Tibial nerve (tissue), 4 donors: ENCODE measurements at places on chromosomes 12 and 14. TPM values are rescaled to one million over a fixed set of nuclear protein-coding genes. Genes with fewer than 3 reads are reported as not detected.
A peak's percentile ranks its signal among the peaks of the same experiment; 100 is the strongest.

A2M gene
- 183 TPM for total RNA-seq

DNA sequence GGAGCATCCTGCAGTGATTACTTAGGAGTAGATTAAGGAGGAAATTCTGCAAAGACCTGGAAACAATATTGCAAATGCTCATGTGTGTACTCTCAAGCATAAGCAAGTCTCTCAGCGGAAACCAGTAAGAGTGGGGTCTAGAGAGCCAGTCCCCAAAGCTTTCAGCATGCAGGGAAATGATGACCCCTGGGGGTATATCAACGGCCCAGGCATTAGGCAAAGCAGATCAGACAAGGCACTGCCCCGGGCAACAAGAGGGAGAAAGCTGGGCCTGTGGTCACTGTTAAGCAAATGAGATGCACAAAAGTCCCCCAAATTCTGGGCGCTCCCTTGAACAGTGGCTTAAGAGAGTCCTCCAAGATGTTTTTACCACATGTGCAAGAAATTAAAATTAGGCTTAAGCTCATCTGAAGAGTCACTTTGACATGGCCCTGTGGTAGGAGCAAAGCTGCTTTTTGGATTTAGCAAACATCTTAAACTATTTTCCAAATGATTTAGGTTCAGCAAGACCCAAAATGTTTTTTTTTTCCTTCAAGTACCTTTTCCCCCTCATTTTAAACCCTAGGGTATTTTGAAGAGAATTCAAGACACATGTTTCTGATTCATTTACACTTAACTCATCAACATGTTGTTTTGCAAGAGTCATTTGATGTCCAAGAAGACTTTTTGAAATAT lies 457.1 kb upstream of the TBX3 start:
- no peaks in the 10 kb centered on the region for H3K4me1 ChIP-seq
- H3K27me3 ChIP-seq = no peaks in the 10 kb centered on the region
- DNase-seq = no peak
- H3K36me3 ChIP-seq = no peaks in the 10 kb centered on the region
- H3K27ac ChIP-seq = no peak overlapping the region

RERG gene
- total RNA-seq = 34.5 TPM

DNA sequence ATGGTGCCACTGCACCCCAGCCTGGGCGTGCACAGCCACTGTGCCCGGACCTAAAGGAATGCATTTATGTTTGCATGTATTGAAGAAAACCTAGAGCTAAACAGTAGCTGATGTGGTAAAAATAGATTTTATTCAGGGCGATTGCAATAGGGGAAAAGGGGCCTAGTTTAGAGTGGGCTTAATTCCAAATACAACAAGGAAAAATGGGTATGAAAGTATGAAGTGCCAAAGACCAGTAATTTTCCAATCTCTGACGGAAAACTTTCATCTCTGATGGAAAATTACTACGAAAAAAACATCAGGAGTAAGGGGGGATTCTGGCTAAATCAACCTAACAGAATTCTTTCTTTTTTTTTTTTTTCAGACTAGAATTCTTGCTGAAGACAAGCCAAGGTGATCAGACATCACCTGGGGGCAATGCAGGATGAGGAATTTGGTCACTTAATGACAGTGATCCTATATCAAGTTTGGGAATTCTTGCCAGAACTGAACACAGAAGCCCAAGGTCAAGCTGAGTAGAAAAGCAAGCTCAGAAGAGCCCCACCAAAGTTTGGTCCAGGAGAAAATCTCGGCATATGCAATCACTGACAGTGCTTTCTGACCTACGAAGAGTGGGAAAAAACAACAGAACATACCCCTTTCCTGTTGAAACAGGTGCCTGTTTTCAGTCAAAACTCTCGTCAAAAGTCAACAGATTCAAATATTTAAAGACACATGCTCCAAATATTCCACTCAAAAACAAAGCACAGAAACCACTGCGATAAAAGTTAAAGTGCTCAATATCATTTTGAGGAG lies 13.7 kb upstream of the APOBEC1 start:
- no peak overlapping the region for H3K27ac ChIP-seq
- DNase-seq = no peak
- no peaks in the 10 kb centered on the region for H3K27me3 ChIP-seq

RAB15 gene
- total RNA-seq = not detected

PTPN21 gene
- 34.2 TPM for total RNA-seq

- no peaks in the 10 kb centered on the region for H3K27me3 ChIP-seq
- H3K4me3 ChIP-seq = peak overlapping the region; percentile 47
- peaks cover 3% of the 10 kb centered on the region for H3K4me1 ChIP-seq
- DNase-seq = peak; percentile 47
Observed at GRCh38 chr14:61280526-61281185, 482 bp downstream of the TMEM30B start.

DNA sequence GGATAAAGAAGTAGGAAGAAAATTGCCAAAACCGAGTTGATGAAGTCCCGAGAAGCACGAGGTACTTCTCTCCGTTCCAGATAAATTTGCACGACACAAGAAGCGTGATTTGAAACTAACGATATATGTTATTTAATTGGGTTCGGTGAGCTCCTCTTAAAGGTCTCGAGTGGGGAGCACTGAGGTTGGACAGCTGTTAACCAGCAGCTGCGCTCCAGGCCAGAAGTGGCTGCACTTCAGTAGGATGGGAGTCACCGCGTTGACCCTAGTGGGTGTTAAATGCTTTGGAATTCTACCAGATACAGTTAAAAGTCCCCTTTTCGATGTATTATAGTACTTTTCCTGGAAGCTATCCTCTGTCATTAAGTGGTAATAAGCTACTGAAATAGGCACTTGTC lies 953 bp upstream of the DCAF5 start:
- H3K36me3 ChIP-seq = no peaks in the 10 kb centered on the region
- peak overlapping the region; percentile 82 for H3K4me3 ChIP-seq
- no peak for DNase-seq
- H3K27me3 ChIP-seq = no peaks in the 10 kb centered on the region
- H3K4me1 ChIP-seq = no peaks in the 10 kb centered on the region

- H3K4me1 ChIP-seq = no peaks in the 10 kb centered on the region
- H3K27ac ChIP-seq = peak overlapping the region; percentile 5
- H3K4me3 ChIP-seq = no peak overlapping the region
- H3K27me3 ChIP-seq = no peaks in the 10 kb centered on the region
- H3K36me3 ChIP-seq = no peaks in the 10 kb centered on the region
Observed at GRCh38 chr14:52844262-52845060, 53.1 kb upstream of the GNPNAT1 start.

- no peak overlapping the region for H3K4me3 ChIP-seq
- no peaks in the 10 kb centered on the region for H3K4me1 ChIP-seq
- DNase-seq = peak; percentile 63
- no peaks in the 10 kb centered on the region for H3K36me3 ChIP-seq
Observed at GRCh38 chr14:68577802-68578541, 214.9 kb downstream of the ZFP36L1 start.

BICD1 gene
- total RNA-seq = 34.9 TPM

DNA sequence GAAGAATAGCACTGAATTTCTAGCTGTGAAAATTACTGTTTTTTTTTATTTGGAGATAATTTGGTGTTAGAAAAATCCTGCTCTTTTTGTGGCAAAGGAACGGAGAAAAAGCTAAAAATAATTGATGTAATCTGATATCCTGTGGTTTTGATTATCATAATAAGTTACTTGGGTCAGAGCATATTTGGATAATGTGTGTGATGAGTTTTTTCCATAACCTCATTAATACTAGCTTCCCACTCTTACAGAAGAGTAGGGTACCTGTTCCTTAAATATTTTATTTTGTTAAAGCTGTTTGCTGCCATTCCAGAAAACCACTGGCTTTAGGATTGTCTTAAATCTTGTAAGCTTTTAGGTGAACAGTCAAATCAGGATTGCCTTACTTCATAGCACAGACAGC lies 4.7 kb downstream of the PSMC6 start:
- no peak for DNase-seq
- no peaks in the 10 kb centered on the region for H3K4me1 ChIP-seq
- no peaks in the 10 kb centered on the region for H3K27me3 ChIP-seq
- H3K27ac ChIP-seq = no peak overlapping the region

- H3K36me3 ChIP-seq = no peaks in the 10 kb centered on the region
- H3K27me3 ChIP-seq = no peaks in the 10 kb centered on the region
- H3K4me3 ChIP-seq = no peak overlapping the region
- no peak for DNase-seq
- no peaks in the 10 kb centered on the region for H3K4me1 ChIP-seq
- H3K27ac ChIP-seq = no peak overlapping the region
Observed at GRCh38 chr12:127024791-127025190, 1242.2 kb upstream of the TMEM132C start.

AREL1 gene
- total RNA-seq = 35.0 TPM

KRT81 gene
- total RNA-seq = not detected

DNA sequence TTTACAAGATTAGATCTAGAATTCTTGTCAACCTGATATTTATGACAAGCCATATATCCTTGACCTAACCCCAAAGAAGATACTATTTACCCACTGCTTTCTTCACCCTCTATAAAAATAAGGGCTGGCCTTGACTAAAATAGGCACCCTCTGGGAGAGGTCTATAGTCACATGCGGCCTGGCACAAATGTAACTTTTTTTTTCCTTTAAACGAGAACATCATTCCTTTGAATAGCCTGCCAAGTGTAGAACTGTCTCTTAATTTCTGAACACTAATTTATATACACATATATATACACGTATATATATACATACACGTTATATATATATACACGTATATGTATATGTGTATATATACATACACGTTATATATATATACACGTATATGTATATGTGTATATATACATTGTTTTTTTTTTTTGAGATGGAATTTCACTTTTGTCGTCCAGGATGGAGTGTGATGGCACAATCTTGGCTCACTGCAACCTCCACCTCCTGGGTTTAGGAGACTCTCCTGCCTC lies 18.6 kb downstream of the PPTC7 start:
- no peaks in the 10 kb centered on the region for H3K36me3 ChIP-seq
- H3K27ac ChIP-seq = no peak overlapping the region
- no peak for DNase-seq

GRCh38 chr12:92702754-92703679 lies at the start of gene PLEKHG7:
TSS of gene PLEKHG7 (plus strand) at chr12:92702989. CDS start at chr12:92706632, 3,643 bp downstream.
- no peak within 1 kb of the TSS for H3K27ac ChIP-seq
- no peaks in the 10 kb centered on the region for H3K36me3 ChIP-seq
- DNase-seq = no peak
- H3K27me3 ChIP-seq = no peaks in the 10 kb centered on the region
- peak within 1 kb of the TSS; percentile 13 for H3K4me3 ChIP-seq
- no peaks in the 10 kb centered on the region for H3K4me1 ChIP-seq

COL2A1 gene
- not detected for total RNA-seq

- no peaks in the 10 kb centered on the region for H3K27me3 ChIP-seq
- H3K36me3 ChIP-seq = no peaks in the 10 kb centered on the region
- DNase-seq = peak; percentile 58
- no peaks in the 10 kb centered on the region for H3K4me1 ChIP-seq
- H3K4me3 ChIP-seq = no peak overlapping the region
- H3K27ac ChIP-seq = no peak overlapping the region
Observed at GRCh38 chr12:101670007-101670671, 27.3 kb upstream of the CHPT1 start.

DNA sequence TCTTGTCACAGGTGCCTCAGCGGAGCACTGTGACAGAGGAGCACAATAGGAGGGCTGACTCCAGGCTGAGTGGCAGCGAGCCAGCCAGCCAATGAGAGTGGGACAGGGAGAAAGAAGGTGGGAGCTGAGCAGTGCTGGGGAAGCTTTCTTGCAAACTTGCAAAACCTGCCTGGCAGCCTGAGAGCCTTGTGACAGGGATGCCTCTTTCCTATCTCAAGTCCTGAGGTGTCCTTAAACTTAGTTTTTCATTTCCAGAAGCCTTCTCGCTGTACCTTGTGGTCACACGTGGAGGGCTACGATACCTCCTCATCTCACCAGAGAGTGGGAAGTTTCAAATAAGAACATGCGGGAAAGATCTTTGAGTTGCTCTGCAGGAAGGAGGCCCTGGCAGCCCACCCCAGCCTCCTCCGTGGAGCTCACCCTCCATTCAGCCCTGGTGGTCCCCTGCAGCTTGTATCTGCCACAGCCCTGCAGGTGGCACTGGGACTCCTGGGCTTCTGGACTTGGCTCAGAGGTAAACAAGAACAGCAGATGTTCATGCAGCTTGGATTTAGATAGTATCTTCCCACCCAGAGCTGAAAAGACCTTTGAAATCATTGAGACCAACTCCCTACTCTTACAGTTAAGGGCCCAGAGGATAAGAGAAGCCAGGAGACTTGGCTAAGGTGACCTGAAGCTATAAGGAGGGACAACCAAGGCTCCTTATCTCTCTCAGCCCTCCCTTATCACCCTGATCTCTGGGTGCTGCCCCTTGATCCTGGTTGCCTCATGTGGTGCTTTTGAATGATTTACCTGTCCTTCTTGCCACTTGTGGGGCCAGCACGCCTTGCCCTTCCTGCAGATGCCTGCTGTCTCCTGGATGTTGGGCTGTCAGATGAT lies 153.5 kb upstream of the MAX start:
- no peaks in the 10 kb centered on the region for H3K36me3 ChIP-seq
- no peak for DNase-seq
- H3K27ac ChIP-seq = no peak overlapping the region

DNA sequence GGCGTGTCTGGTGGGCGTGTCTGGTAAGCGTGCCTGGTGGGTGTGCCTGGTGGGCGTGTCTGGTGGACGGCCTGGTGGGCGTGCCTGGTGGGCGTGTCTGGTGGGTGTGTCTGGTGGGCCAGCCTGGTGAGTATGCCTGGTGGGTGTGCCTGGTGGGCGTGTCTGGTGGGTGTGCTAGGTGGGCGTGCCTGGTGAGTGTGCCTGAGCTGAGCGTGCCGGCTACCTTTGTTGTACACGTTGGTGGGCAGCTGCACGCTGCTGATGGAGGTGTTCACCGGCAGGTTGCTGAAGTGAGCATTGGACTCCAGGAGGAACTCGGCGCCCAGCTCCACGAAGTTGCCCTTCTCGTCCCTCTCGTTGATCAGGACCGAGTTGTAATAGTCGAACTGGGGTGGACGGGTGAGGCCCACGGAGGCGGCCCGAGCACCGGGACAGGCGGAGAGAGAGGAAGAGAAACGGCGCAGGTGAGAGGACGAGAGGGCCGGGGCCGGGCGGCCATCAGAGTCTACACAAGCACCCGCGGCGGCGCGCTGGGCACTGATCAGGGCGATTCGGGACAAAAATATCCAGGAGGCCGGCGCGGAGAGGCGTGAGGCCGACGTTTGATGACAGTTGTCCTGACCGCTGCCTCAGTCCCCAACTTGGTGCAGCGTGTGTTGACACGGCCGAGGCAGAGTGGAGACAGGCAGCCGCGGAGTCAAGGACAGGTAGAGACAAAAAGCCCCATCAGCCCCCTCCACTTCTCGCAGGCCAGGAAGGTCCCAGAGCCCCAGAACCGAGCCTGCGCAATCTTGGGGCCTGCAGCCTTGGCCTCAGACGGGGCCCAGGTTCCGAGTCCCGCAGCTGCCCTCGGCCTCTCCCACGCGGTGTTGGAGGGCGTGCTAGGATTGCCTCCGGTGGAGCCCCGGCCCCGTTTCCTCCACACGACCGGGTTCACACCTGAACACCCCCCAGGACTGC lies 10.5 kb downstream of the CACNA2D4 start:
- H3K36me3 ChIP-seq = no peaks in the 10 kb centered on the region
- no peak for DNase-seq
- no peaks in the 10 kb centered on the region for H3K27me3 ChIP-seq
- H3K27ac ChIP-seq = no peak overlapping the region
- H3K4me1 ChIP-seq = no peaks in the 10 kb centered on the region
- H3K4me3 ChIP-seq = no peak overlapping the region

ZNF641 gene
- total RNA-seq = 23.9 TPM
